NCI-H1105 (cell line): ENCODE measurements at places on chromosomes 1 and 21.

DNA sequence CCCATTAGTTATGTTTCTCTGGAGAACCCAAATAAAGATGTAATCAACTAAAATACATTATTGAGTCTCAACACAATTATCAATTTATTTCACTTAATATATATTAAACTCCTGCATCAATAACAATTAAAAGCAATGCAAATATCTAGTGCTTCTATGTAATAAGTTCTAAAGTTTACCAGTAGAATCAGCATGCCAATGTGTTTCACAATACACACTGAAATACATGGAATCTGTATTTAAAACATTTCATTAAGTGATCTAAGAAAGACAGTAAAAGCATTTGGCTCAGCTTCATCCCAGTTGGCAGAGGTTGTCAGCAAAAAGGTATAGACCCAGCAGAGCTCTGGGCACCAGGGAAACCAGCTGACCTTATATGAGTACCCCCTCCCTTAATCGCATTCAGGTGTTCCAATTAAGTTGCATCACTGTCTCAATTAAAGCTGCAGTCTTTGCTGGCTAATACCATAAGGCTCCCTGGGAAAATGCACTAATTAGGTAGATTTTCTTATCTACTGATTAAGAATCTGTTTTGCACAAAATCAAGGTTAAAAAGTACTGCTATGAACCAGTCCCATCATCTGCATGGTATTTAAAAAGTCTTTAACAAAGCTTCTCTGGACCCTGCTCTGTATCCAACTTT, 63.1 kb downstream of the NIBAN1 start:
- DNase-seq, result no peak

DNA sequence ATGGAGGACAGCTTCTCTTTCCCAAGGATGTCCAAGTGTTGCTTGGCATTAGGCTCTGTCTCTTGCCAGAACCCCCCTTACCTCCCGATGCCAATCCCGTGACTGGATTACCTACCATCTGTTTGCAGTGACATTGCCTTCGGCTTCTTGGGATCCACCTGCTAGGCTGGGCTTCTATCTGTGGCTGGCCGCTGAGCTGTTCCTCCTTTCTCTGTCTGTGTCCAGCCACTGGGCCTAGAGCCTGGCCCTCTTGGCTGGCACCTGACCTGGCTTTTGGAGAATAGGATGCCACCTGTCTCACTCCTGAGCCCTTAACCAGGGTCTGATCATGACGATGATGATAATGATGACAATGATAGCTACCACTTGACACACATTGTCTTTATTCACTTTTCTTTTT, 41.6 kb upstream of the STUM start:
- DNase-seq, result no peak

DNA sequence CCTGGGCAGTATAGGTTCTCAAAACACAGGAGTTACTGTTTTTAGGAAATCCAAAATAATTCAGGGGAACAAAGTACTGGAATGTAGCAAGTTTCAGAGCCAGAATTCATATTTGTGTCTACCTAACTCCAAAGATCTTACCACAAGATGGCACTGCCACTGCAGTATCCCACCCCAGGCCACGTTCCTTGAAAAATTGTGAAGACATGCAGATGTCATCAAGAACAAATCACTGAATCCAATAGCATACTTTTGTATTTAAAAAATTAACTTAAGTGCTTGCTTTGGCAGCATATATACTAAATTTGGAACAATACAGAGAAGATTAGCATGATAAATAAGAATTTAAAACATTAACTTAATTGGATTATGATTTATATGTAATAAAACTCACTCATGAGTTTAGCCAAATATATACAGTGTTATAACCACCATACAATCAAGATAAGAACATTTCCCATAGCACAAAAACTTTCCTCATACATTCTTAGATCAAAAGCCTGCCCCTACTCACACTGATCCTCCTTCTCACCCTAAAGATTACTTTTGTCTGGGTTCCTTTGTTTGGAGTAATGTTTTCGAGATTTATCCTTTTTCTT, 209.9 kb downstream of the FAF1 start:
- DNase-seq, result no peak

DNA sequence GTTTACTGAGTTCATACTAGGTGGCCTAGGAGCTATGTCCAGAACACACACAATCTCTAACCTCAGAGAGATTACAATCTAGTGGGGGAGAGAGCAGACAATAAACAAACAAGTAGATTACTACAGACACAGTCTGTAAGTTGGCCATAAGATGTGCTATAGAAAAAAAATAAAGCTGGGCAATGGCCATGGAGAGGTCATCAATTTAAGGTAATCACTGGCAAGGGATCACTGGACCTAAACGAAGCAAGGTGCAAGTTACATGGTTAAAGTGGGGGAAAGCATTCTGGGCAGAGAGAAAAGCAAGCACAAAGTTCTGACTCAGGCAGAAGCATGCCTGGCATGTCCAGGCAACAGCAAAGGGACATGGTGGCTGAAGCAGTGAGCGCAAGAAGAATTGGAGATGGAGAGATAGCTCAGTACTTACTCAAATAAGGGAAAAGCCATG, 147.0 kb downstream of the RERE start:
- no peak for DNase-seq
